ENCODE measurements at places on chromosomes 2 and 18. TPM values are rescaled to one million over a fixed set of nuclear protein-coding genes. Genes with fewer than 3 reads are reported as not detected.

TUBA4A gene
- 9.6 TPM for total RNA-seq

PTPN2 gene
- 50.5 TPM for total RNA-seq

PRKAG3 gene
- total RNA-seq: not detected

RAB31 gene
- total RNA-seq: 54.4 TPM
